PC-3 (cell line): ENCODE measurements at places on chromosomes 1 and 21. TPM values are rescaled to one million over a fixed set of nuclear protein-coding genes. Genes with fewer than 3 reads are reported as not detected.

DNA sequence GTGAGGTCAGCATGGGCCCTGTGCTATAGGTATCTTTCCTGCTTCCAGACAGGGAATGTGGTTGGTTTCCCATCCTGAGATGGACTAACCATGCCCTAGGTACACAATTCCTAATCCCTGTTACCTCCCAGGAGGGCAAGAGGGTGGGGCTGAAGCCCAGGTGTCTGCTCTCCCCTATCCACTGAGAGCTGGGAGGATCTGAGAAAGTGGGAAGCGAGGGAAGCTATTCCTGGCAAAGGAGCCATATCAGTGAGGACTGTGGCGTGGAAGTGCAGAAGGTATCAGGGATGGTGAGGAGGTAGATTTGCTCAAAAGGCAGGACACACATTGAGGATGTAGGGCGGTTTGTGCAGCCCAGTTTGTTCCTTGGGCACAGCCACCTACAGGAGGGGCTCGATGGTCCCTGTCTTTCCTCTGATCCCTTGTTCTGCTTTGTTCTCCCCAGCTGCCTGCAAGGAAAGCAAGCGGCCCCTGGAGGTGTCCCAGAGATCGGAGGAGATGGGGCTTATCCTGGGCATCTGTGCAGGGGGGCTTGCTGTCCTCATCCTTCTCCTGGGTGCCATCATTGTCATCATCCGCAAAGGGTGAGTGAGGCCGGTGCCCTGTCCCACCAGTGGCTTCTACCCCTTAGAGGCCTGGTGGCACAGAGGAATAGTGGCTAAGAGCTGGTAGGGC is 48.1 kb downstream of the PTPRU start:
- no peak for DNase-seq
- no peaks in the 10 kb centered on the region for H3K27me3 ChIP-seq
- H3K36me3 ChIP-seq = no peaks in the 10 kb centered on the region
- H3K4me3 ChIP-seq = no peak overlapping the region

DNA sequence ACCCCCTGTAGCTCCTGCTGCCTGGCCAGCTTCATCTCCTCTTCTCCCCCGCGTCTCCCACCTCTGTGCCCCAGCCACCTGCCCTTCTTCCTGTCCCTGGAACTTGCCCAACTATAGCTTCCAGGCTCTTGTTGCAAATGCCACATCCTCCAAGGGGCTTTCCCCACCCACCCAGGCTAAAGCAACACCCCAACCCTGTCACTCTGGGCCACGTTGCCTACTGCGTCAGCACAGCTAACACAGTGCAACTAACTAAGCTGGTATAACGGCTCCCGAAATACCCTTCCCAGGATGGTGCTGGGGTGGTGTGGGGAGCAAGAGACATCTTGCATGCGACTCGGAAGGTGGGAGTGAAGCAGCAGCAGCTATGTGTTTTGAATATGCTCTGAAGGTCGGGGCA is 19.7 kb downstream of the CAMK2N1 start:
- H3K4me1 ChIP-seq = peaks cover 5% of the 10 kb centered on the region; the same call in 1 of the 2 replicates
- no peaks in the 10 kb centered on the region for H3K27me3 ChIP-seq
- H3K36me3 ChIP-seq = no peaks in the 10 kb centered on the region
- H3K27ac ChIP-seq = no peak overlapping the region

DNM3 gene
- total RNA-seq = 0.46 and 0.98 TPM in 2 replicates

GRCh38 chr1:6419804-6420453 is at the start of gene HES2:
TSS of gene HES2 (minus strand) at chr1:6419919. CDS start at chr1:6419820, 99 bp downstream.
- peaks cover 59% of the 10 kb centered on the region for H3K4me1 ChIP-seq
- no peaks in the 10 kb centered on the region for H3K36me3 ChIP-seq
- peak within 1 kb of the TSS; percentile 73 for H3K4me3 ChIP-seq
- H3K27me3 ChIP-seq = no peaks in the 10 kb centered on the region
- H3K27ac ChIP-seq = no peak within 1 kb of the TSS

- peaks cover 32% of the 10 kb centered on the region for H3K36me3 ChIP-seq
- H3K27me3 ChIP-seq = no peaks in the 10 kb centered on the region
- no peak overlapping the region for H3K4me3 ChIP-seq
- H3K27ac ChIP-seq = no peak overlapping the region
- DNase-seq = no peak
These were observed 3.9 kb downstream of the KDM4A start for GRCh38 chr1:43653893-43654292.

DNA sequence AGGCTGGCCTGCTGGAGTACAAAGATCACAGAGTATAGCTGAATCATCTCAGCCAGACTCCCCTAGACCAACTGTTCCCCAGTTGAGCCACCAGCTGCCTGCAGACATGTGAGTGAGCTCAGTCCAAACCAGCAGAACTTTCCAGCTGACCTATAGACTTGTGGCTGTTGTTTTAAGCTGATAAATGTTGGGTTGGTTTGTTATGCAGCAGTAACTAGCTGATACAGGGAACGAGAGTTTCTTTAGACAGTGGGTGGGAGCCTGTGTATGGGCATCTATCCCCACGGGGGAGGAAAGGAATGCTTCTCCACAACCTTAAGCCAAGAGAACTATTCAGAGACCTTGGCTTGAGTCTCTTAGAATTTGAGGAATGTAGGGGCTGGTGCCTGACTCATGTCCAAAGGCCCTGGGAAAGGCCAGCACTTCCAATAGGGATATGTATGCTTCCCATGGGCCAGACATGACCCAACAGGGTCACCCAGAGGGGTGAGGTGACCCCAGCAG is 30.1 kb downstream of the SLC1A7 start:
- H3K27me3 ChIP-seq = no peaks in the 10 kb centered on the region
- peak overlapping the region; percentile 96 for H3K27ac ChIP-seq
- peak; percentile 51 for DNase-seq
- H3K4me1 ChIP-seq = peaks cover 41% of the 10 kb centered on the region

GRCh38 chr1:195806060-195806459 is 802.2 kb downstream of the KCNT2 start:
- DNase-seq = no peak
- no peaks in the 10 kb centered on the region for H3K36me3 ChIP-seq
- H3K4me3 ChIP-seq = no peak overlapping the region

DNA sequence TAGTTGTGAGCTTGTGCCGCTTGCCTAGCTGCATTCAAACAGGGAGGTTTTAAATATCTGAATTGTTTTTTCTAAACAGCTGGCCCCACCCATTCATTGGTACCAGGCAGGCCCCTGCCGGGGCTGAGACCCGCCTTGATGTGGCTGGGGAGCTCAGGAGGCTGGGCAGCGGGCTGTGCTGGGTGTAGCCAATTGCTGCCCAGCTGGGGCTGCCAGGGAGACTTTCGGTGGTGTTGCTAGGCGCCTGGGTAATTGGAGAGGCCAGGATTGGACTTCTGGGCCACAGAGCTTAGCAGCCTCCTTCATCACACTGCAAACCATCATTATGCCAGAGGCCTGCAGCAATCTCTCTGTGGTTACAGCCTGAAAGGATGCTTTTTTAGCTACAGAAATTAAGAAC is 12.2 kb downstream of the RHBDL2 start:
- no peak for DNase-seq
- H3K27ac ChIP-seq = no peak overlapping the region
- H3K27me3 ChIP-seq = no peaks in the 10 kb centered on the region
- H3K36me3 ChIP-seq = no peaks in the 10 kb centered on the region
- H3K4me1 ChIP-seq = no peaks in the 10 kb centered on the region

ZMYND12 gene
- not detected in 2 replicates for total RNA-seq

- peaks cover 48% of the 10 kb centered on the region for H3K27me3 ChIP-seq
- peak; percentile 31 for DNase-seq
- no peaks in the 10 kb centered on the region for H3K36me3 ChIP-seq
- H3K4me1 ChIP-seq = no peaks in the 10 kb centered on the region
- no peak overlapping the region for H3K4me3 ChIP-seq
These were observed 149.1 kb downstream of the FCRL5 start for GRCh38 chr1:157403203-157403602.

- peaks cover 25% of the 10 kb centered on the region for H3K36me3 ChIP-seq
- peaks cover 47% of the 10 kb centered on the region for H3K4me1 ChIP-seq
- H3K27ac ChIP-seq = no peak overlapping the region
- H3K27me3 ChIP-seq = no peaks in the 10 kb centered on the region
- peak overlapping the region; percentile 77 for H3K4me3 ChIP-seq
- peak; percentile 53 for DNase-seq
These were observed 2.6 kb downstream of the CHML start for GRCh38 chr1:241637604-241638003.

PAPPA2 gene
- not detected in 2 replicates for total RNA-seq

- H3K4me3 ChIP-seq = no peak overlapping the region
- H3K27me3 ChIP-seq = no peaks in the 10 kb centered on the region
- peaks cover 32% of the 10 kb centered on the region for H3K4me1 ChIP-seq
- peaks cover 37% of the 10 kb centered on the region for H3K36me3 ChIP-seq
These were observed 49.9 kb downstream of the SUCO start for GRCh38 chr1:172582889-172583288.

GRCh38 chr1:157838966-157839365 is 2.6 kb downstream of the CD5L start:
- no peaks in the 10 kb centered on the region for H3K36me3 ChIP-seq
- H3K27me3 ChIP-seq = peaks cover 61% of the 10 kb centered on the region
- no peak overlapping the region for H3K27ac ChIP-seq
- H3K4me3 ChIP-seq = no peak overlapping the region

ZNF683 gene
- not detected in 2 replicates for total RNA-seq

DNA sequence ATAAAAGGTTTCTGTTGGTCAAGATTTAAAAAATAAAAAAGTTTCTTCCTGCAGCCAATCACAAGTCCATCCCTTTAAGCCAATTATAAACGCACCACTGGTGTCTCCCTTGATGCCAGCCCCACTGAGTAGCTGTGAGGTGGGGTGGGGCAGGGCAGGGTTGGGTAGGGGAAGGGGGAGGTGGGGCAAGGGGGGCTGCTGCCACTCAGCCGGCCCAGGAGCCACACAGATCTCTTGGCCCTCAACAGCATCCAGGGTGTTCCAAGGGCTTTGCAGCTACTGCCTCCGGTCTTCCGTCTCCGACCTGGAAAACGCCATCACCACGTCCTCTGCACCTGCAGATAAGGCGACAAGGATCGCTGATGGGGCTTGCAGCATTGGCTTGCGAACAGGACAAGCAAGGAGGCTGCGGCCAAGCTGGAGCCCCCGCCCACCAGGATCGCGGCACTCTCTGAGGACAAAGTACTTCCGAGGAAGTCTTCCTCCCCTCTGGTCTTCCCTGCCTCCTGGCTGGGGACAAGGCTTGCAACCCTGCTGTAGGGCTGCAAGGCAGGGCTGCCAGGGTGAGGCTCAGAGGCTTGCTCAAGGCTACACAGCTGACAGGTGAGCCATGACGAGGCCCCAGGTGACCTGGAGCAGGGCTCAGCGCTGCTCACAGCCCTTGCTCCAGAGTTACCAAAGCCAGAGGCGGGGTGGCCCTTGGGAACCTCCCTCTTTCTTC is 26.8 kb upstream of the CLSTN1 start:
- no peak for DNase-seq
- peaks cover 13% of the 10 kb centered on the region for H3K36me3 ChIP-seq
- no peak overlapping the region for H3K4me3 ChIP-seq

LRRC7 gene
- total RNA-seq = 0.04 TPM in 1 of 2 replicates, not detected in the other

MAN1C1 gene
- total RNA-seq = 0.11 and 0.75 TPM in 2 replicates

ADGRL4 gene
- total RNA-seq = not detected in 2 replicates

- DNase-seq = no peak
- H3K4me1 ChIP-seq = no peaks in the 10 kb centered on the region
- no peaks in the 10 kb centered on the region for H3K36me3 ChIP-seq
- no peak overlapping the region for H3K27ac ChIP-seq
- H3K4me3 ChIP-seq = no peak overlapping the region
These were observed 675.1 kb upstream of the ADGRL2 start for GRCh38 chr1:81125672-81126071.

OPRD1 gene
- not detected in 2 replicates for total RNA-seq

GRCh38 chr1:156559086-156559796 is 13.1 kb downstream of the IQGAP3 start:
- H3K4me1 ChIP-seq = no peaks in the 10 kb centered on the region
- no peak overlapping the region for H3K4me3 ChIP-seq
- H3K27ac ChIP-seq = no peak overlapping the region
- no peaks in the 10 kb centered on the region for H3K27me3 ChIP-seq
- DNase-seq = no peak
- peaks cover 62% of the 10 kb centered on the region for H3K36me3 ChIP-seq

DSCAM gene
- not detected in 2 replicates for total RNA-seq

- H3K4me1 ChIP-seq = peaks cover 24% of the 10 kb centered on the region
- no peak overlapping the region for H3K4me3 ChIP-seq
- H3K36me3 ChIP-seq = no peaks in the 10 kb centered on the region
- no peaks in the 10 kb centered on the region for H3K27me3 ChIP-seq
- DNase-seq = no peak
These were observed 383.0 kb upstream of the VAMP3 start for GRCh38 chr1:7388141-7388487.

SWT1 gene
- 0.69 and 1.5 TPM in 2 replicates for total RNA-seq

NEGR1 gene
- total RNA-seq = 1.7 and 3.4 TPM in 2 replicates

CYP2J2 gene
- 0.44 and 0.75 TPM in 2 replicates for total RNA-seq

DNA sequence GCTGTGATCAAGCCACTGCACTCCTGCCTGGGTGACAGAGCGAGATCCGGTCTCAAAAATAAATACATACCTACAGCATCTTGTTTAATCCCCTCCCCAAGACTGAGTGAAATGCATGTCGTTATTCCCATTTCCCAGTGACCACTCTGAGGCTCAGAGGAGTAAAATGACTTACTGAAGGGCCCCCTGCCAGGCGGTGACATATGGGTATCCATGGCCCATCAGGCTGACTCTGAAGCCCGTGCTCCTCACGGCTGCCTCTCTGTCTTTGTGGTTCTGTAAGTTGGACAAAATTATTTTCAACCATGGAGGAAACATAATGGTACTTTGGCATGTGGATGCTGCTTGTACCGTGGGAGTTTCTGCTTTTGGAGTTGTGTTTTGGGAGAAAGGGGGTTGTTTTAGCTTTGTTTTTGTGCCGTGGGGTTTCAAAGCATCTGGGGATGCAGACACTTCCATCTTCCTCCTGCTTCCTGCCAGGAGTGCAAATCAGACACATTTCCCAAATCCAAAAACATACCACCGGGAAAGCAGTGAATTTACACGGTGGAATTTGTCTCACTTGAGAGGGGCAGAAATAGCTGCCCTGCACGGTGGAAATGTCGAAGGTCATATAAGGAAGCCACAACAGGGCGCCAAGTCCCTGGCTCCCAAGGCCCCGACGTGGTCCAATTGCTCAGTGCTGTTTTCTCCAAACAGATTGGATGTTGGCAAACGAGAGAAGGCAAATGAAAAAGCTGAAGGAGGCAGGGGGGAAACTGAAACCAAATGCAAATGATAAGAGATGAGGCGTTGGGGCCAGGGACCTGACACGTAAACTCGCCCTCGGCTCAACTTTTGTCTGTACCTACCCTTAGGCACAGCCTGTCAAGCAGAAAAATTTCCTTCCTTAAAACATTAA is 17.1 kb upstream of the PINK1 start:
- H3K4me1 ChIP-seq = peaks cover 33% of the 10 kb centered on the region
- H3K4me3 ChIP-seq = no peak overlapping the region
- H3K27ac ChIP-seq = no peak overlapping the region
- no peaks in the 10 kb centered on the region for H3K27me3 ChIP-seq
- no peak for DNase-seq

FBXO28 gene
- total RNA-seq = 57.7 and 82.6 TPM in 2 replicates

TRAPPC3 gene
- total RNA-seq = 119 and 236 TPM in 2 replicates

ACTL8 gene
- not detected in 2 replicates for total RNA-seq

APOBEC4 gene
- total RNA-seq = not detected in 2 replicates

GRCh38 chr1:248873993-248874533 is 15.2 kb upstream of the ZNF692 start:
- no peaks in the 10 kb centered on the region for H3K36me3 ChIP-seq
- H3K27ac ChIP-seq = peak overlapping the region; percentile 37; the same call in 1 of the 2 replicates
- H3K4me1 ChIP-seq = peaks cover 9% of the 10 kb centered on the region; the same call in 1 of the 2 replicates

CADM3 gene
- not detected in 2 replicates for total RNA-seq

- H3K4me3 ChIP-seq = no peak overlapping the region
- peaks cover 62% of the 10 kb centered on the region for H3K36me3 ChIP-seq
- H3K4me1 ChIP-seq = no peaks in the 10 kb centered on the region
- no peak overlapping the region for H3K27ac ChIP-seq
These were observed 29.4 kb upstream of the BMP8A start for GRCh38 chr1:39462074-39462473.

GRCh38 chr1:47572731-47573430 is 135.0 kb downstream of the FOXD2 start:
- no peak overlapping the region for H3K4me3 ChIP-seq
- no peak for DNase-seq
- peaks cover 11% of the 10 kb centered on the region for H3K4me1 ChIP-seq
- H3K27me3 ChIP-seq = no peaks in the 10 kb centered on the region; the same call in 1 of the 2 replicates

AMIGO1 gene
- total RNA-seq = 2.7 and 2.8 TPM in 2 replicates
